ENCODE measurements at places on chromosomes 6 and 20.

DNA sequence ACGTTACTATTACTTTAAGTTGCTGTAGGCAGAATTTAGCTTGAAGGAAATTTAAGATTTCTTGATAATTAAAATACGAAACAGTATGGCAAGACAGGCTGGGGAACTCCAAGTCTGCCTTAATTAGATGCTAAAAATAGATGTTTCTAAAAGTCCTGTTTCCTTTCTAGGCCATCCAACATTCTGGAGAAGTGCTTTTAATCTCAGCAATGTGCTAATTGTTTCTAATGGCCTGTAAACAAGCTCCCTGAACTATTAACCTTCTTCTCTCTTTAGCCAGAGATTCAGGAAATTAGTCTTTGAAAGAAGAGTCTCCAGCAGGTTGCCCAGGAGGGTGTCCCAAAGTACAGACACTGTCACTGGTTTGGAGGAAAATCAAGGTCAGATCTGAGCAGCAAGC is 677.3 kb upstream of the AGPAT4 start:
- no peak overlapping the region for H3K4me3 ChIP-seq
- no peaks in the 10 kb centered on the region for H3K4me1 ChIP-seq
- H3K27ac ChIP-seq, result no peak overlapping the region
- no peak for DNase-seq
- no peaks in the 10 kb centered on the region for H3K36me3 ChIP-seq
- no peaks in the 10 kb centered on the region for H3K27me3 ChIP-seq

GRCh38 chr20:62977613-62978560 is 25.4 kb downstream of the SLC17A9 start:
- H3K4me3 ChIP-seq, result no peak overlapping the region
- peak; percentile 35 for DNase-seq
- no peaks in the 10 kb centered on the region for H3K36me3 ChIP-seq
- no peak overlapping the region for H3K27ac ChIP-seq
- no peaks in the 10 kb centered on the region for H3K4me1 ChIP-seq
- H3K27me3 ChIP-seq, result peaks cover 83% of the 10 kb centered on the region

GRCh38 chr6:149379977-149380376 is 20.1 kb upstream of the SUMO4 start:
- no peaks in the 10 kb centered on the region for H3K27me3 ChIP-seq
- no peak overlapping the region for H3K4me3 ChIP-seq
- DNase-seq, result no peak
- H3K27ac ChIP-seq, result no peak overlapping the region
- H3K4me1 ChIP-seq, result no peaks in the 10 kb centered on the region

- H3K36me3 ChIP-seq, result peaks cover 29% of the 10 kb centered on the region
- H3K27ac ChIP-seq, result no peak overlapping the region
- H3K27me3 ChIP-seq, result no peaks in the 10 kb centered on the region
- H3K4me3 ChIP-seq, result no peak overlapping the region
- H3K4me1 ChIP-seq, result no peaks in the 10 kb centered on the region
These were observed 14.9 kb upstream of the SLC22A1 start for GRCh38 chr6:160106701-160107100.

DNA sequence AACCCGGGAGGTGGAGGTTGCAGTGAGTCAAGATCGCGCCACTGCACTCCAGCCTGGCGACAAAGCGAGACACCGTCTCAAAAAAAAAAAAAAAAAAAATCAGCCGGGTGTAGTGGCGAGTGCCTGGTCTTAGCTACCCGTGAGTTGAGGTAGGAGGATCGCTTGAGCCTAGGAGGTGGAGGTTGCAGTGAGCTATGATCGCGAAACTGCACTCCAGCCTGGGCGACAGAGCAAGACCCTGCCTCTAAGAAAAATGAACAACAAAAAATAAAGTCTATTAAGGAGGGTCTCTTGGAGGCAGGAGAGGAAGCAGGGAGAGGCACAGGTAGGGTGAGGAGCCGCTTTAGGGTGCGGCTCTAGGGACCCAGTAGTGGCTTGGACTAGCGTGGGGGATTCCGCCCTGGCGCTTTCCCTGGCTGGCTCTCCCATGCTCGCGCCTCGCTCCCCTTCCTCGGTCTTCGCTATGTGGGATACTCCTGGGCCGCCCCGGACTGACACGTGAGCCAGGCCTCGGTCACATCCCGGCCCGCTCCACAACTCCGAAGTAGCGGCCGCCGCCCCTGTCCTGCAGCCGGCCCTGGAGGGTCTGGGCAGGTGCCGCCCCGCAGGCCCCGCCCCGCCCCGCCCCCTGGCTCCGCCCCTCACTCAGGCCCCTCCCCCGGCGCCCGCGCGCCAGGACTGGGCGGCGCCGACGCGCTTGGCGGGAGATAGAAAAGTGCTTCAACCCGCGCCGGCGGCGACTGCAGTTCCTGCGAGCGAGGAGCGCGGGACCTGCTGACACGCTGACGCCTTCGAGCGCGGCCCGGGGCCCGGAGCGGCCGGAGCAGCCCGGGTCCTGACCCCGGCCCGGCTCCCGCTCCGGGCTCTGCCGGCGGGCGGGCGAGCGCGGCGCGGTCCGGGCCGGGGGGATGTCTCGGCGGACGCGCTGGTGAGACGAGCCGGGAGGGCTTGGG is at the start of gene MYBL2:
Gene MYBL2, plus strand, starts transcription at position 739 of the 953 bp plus-strand sequence. Its CDS starts 170 bp downstream, at position 909.
- no peaks in the 10 kb centered on the region for H3K36me3 ChIP-seq
- peaks cover 18% of the 10 kb centered on the region for H3K4me1 ChIP-seq
- H3K27ac ChIP-seq, result no peak within 1 kb of the TSS
- DNase-seq, result peak; percentile 69
- H3K27me3 ChIP-seq, result peaks cover 5% of the 10 kb centered on the region
- peak within 1 kb of the TSS; percentile 45 for H3K4me3 ChIP-seq

DNA sequence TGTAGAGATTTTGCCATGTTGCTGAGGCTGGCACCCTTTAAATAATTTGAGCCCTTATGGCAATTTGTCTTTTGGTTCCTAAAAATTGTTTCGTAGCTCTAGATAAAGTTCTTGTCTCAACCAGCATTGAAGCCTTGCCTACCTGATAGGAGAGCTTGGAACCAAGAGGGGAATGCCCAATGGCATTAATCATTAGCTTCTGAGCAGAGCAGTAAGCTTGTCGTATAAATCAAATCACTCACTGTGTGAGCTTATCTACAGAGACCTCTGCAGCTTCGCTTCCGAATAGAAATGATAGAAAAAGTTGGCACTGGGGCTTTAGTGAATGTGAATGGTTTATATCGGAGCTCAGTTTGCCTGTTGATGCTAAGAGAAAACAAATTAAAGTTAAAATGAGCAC is 10.7 kb downstream of the ANKRD6 start:
- no peak for DNase-seq
- no peaks in the 10 kb centered on the region for H3K4me1 ChIP-seq
- H3K27ac ChIP-seq, result no peak overlapping the region
- H3K4me3 ChIP-seq, result no peak overlapping the region

DNA sequence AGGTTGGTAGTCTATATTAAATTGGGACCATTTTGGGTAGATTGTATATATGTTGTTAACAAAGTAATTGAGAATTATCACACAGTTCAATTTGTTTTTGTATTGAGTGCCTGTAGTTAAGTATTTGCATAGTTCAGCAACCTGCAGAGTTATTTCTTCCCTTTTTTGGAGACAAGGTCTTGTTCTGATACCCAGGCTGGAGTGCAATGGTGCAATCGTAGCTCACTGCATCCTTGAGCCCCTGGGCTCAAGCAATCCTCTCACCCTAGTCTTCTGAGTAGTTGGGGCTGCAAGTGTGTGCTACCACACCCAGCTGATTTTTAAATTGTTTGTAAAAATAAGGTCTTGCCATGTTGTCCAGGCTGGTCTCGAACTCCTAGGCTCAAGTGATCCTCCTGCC is 250.5 kb downstream of the UTRN start:
- H3K4me3 ChIP-seq, result no peak overlapping the region
- no peak for DNase-seq
- peaks cover 11% of the 10 kb centered on the region for H3K36me3 ChIP-seq
- no peaks in the 10 kb centered on the region for H3K27me3 ChIP-seq

GRCh38 chr6:128724738-128725137 is 158.2 kb upstream of the LAMA2 start:
- H3K27me3 ChIP-seq, result no peaks in the 10 kb centered on the region
- no peaks in the 10 kb centered on the region for H3K36me3 ChIP-seq
- no peak overlapping the region for H3K27ac ChIP-seq
- H3K4me3 ChIP-seq, result no peak overlapping the region
- H3K4me1 ChIP-seq, result no peaks in the 10 kb centered on the region

- no peaks in the 10 kb centered on the region for H3K4me1 ChIP-seq
- H3K27me3 ChIP-seq, result no peaks in the 10 kb centered on the region
- H3K36me3 ChIP-seq, result no peaks in the 10 kb centered on the region
- H3K27ac ChIP-seq, result no peak overlapping the region
- no peak overlapping the region for H3K4me3 ChIP-seq
These were observed 28.8 kb upstream of the HMGA1 start for GRCh38 chr6:34207695-34208443.
